ENCODE measurements at places on chromosomes 6 and 20.

GRCh38 chr6:33185190-33185589, 7.1 kb downstream of the COL11A2 start:
- H3K4me1 ChIP-seq, result no peaks in the 10 kb centered on the region
- no peaks in the 10 kb centered on the region for H3K27me3 ChIP-seq
- DNase-seq, result no peak
- H3K27ac ChIP-seq, result no peak overlapping the region

- H3K4me1 ChIP-seq, result no peaks in the 10 kb centered on the region
- no peak overlapping the region for H3K4me3 ChIP-seq
- no peaks in the 10 kb centered on the region for H3K36me3 ChIP-seq
- H3K27ac ChIP-seq, result no peak overlapping the region
- H3K27me3 ChIP-seq, result peaks cover 36% of the 10 kb centered on the region
Measured at GRCh38 chr6:166281104-166281503, 27.1 kb downstream of the PRR18 start.

GRCh38 chr6:136627191-136627590, 77.0 kb upstream of the MAP7 start:
- no peak overlapping the region for H3K4me3 ChIP-seq
- H3K27ac ChIP-seq, result no peak overlapping the region
- H3K36me3 ChIP-seq, result peaks cover 26% of the 10 kb centered on the region
- DNase-seq, result no peak

- DNase-seq, result peak; percentile 39
- peaks cover 10% of the 10 kb centered on the region for H3K4me1 ChIP-seq
- no peak overlapping the region for H3K4me3 ChIP-seq
Measured at GRCh38 chr6:89970609-89971337, 76.5 kb downstream of the GJA10 start.

GRCh38 chr6:21079468-21080048, 514.0 kb upstream of the SOX4 start:
- H3K4me3 ChIP-seq, result no peak overlapping the region
- DNase-seq, result no peak
- H3K27me3 ChIP-seq, result no peaks in the 10 kb centered on the region
- no peaks in the 10 kb centered on the region for H3K36me3 ChIP-seq

GRCh38 chr6:143243786-143244185, 183.1 kb downstream of the AIG1 start:
- H3K4me1 ChIP-seq, result no peaks in the 10 kb centered on the region
- H3K27ac ChIP-seq, result no peak overlapping the region
- H3K36me3 ChIP-seq, result no peaks in the 10 kb centered on the region
- no peak for DNase-seq
- H3K27me3 ChIP-seq, result no peaks in the 10 kb centered on the region
- H3K4me3 ChIP-seq, result no peak overlapping the region

All from heart left ventricle (tissue), 16 donors.